Uterus (tissue), 4 donors: ENCODE measurements at places on chromosomes 4 and X. TPM values are rescaled to one million over a fixed set of nuclear protein-coding genes. Genes with fewer than 3 reads are reported as not detected.

Gene GAGE12J
- not detected for total RNA-seq

DNA sequence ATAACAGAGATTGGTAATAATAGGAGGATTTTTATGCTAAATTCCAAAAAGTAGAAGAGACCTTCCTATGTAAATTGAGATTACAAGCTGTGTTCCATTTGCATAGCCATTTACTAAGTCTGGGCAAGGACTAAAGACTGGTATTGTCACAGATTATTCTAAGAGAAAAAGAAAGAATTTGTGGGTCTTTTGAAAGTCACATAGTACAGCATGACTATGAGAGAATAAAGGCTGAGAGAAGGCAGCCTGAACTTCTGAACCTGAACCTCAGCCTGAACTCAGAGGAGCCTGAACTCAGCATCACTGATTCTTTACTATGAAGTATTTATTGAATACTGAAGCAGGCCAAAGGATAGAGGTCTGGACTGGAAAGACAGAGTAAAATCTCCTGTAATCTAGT lies 297.5 kb downstream of the STPG2 start:
- no peak for DNase-seq

Gene SLIT2
- 70.3 TPM for total RNA-seq

DNA sequence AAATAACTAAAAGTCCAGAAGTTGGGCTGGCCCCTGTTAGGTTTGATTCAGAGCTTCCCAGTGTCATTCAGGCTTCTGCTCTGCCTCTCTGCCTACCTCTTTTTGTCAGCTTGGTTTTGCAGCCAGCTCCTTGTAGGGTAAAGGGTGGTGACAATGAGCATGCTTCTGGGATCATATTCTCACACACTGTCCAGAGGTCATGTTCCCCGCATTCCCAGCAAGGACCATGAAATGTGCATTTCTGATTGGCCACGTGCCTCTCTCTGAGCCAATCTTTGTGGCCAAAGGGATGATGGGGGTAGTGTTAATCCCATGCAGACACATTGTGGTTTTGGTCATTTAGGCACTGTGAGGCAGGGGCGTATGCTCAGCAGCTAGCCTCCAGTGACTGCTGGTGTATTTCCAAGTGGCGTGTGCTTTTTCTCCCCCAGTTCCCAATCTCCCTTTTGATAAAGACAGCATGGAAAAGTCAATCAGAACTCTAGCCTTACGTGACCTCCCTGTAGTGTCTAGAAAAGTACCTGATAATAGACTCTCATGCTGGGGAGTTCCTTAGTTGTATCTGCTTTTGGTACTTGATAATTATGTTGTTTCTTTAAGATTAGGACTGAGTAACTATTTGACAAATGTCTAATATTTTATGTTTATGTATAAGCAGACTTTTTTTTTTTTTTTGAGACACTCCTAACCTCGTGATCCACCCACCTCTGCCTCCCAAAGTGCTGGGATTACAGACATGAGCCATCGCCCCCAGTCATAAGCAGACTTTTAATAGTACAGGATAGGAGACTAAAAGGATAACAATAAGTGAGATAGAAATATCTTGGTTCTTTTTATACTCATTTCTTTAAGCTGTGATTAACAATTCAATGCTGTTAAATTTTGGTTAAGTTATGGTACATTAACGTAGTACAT lies 57.8 kb downstream of the KIAA0232 start:
- no peak for DNase-seq

GRCh38 chrX:9844936-9845577 lies 58.8 kb downstream of the SHROOM2 start:
- DNase-seq: no peak

DNA sequence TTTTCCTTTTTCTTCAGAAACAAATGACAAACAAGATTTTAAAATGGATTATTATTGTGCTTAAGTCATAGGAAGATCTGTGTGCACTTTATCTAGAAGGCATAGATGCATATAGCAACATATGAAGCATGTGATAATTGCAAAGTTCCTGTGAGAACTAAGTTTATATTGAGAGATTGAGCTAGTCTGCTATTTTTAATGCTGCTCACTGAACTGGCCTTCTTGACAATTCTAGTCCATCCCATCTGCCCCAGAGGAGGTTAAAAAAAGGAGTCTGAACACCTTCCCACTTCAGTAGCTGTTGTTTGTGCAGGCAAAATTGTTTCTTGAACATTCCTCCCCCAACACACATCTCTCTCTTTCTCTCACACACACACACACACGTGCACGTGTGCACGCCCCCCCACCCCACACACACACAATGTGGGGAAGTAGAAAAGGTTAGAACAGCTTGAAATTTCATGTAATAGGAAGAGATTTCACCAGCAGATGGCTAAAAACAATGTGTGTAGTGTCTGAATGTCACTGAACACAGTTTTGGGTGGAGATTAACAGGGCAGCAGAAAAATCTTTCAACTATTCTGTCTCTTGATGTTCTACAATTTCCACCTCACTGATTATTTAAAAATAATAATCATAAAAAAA lies 108.0 kb downstream of the GPM6A start:
- DNase-seq: no peak

DNA sequence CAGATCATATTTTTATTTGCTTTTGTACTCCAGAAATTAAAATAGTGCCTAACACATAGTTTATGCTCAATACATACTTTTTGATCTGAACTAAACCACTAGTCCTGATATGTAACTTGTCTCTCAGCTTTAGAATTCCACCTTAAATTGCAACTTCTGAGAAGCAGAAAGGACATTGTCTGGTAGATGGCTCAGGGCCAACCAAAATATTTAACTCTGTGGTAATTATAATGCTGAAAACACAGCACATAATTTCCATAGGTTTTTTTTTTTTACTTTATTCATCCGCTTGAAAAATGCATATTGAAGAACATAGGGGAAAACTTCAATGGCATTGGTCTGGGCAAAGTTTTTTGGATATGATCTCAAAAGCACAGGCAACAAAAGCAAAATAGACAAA lies 59.3 kb downstream of the AREG start:
- DNase-seq: no peak

DNA sequence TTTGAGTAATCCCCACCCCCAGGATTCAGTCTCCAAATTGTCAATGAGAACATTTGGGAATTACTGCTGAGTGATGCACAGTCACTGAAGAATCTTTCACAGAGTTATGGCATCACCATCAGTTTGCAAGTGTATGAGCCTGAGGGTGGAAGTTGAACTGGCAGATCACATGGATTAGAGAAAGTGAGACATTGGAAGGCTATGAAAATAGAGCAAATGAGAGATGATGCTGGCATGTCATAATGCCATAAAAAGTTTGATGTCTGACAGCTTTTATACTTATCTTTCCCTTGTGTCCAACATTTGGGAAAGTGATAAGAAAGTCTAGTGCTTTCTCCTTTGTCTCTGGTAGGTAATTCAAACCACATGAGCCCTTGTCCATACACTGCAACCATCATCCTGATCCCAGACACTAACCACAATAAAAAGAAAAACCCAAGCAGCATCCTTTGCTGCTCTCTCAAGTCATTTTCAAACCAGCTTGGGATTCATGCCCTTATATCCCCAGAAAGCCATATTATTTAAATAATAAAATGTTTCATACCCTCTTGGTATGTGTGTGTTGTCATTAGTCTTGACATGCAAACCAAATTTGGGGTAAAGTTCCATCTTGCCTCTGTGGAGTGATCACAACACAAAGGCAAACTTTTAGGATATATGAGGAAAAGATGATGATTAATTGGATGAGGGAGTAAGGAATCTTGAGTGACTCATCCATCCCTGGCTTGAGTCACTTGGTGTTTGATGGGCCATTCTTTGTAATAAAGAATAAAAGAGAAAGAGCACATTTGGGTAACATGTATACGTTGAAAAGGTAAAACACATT lies 438.9 kb downstream of the GRXCR1 start:
- DNase-seq: no peak

Gene MTMR8
- total RNA-seq: 5.3 TPM

DNA sequence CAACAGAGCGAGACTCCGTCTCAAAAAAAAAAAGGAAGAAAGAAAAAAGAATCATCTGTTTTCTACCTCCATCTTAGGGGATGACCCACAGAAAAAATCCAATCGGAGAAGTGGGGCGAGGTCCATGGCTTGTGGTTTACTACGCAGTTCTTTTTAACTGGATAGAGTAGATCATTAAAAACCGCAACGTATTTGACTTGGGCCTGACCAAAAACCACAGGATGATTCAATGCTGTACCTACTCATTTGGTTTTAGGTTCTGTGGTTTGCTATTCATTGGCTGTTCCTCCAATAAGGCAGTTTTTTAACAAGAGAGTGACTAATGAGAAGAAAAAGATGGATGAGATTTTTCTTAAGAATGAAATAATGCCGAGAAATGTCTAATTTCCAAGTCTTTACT lies 83.7 kb downstream of the FREM3 start:
- no peak for DNase-seq

Gene DTHD1
- 2.5 TPM for total RNA-seq

DNA sequence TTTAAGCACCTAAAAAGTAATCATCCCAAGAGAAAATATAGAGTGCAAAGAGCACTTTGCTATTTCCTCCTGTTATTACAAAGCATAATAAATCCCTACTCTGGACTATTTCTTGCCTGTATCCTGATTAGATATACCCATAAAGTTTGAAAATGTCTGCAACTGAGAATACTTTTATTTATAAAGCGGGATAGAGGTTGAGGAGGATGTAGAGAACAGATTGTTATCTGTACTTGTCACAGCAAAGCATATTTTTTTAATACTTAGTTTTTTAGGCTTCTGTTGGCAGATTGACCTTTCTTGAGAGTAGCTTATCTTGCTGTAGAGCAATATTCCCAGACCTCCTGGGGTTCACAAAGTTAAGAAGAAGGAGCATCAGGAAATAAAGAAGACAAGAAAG lies 396.1 kb downstream of the KCNIP4 start:
- DNase-seq: no peak

Gene HSD17B10
- 91.7 TPM for total RNA-seq

DNA sequence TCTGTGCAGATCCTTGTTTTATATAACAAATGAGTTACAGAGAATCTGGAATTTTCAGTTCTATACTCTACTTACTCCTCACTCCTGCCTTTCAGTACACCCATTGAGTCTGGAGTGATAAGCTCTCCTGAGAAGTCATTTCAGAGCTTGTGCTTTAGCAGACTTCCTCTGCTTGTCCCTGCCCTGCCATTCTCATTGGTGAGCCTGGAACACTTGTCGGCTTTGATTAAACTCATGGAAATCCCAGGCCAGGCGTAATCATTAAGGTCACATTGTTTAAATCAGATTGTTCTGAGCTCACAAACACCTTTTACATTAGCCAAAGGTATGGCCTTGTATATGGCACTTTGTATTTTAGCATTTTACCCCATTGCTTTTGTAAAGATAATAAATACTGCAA lies 102.7 kb downstream of the CNKSR2 start:
- DNase-seq: no peak

GRCh38 chrX:7110821-7111276 lies 36.7 kb upstream of the STS start:
- DNase-seq: no peak

DNA sequence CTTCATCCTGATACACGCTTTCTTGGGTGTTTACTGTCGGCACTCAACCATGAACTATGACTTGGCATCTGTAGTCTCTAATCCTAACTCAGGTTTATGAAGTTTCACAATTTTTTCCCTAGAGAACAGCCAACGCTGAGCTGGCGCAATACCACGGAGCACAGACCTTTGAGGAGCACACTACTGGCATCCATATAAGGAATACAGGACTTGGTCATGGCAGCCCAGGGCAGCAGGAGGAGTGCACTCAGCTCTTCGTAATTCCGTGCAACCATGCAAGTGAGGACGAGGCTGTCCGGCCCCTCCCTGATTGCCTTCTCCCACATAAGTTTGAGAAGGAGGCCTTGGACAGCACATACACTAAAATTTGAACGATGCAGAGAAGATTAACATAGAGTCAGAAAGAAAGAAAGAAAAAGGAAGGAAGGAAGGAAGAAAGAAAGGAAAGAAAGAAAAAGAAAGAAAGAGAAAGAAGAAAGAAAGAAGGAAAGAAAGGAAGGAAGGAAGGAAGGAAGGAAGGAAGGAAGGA lies 41.0 kb upstream of the PDLIM5 start:
- peak; percentile 91 for DNase-seq

DNA sequence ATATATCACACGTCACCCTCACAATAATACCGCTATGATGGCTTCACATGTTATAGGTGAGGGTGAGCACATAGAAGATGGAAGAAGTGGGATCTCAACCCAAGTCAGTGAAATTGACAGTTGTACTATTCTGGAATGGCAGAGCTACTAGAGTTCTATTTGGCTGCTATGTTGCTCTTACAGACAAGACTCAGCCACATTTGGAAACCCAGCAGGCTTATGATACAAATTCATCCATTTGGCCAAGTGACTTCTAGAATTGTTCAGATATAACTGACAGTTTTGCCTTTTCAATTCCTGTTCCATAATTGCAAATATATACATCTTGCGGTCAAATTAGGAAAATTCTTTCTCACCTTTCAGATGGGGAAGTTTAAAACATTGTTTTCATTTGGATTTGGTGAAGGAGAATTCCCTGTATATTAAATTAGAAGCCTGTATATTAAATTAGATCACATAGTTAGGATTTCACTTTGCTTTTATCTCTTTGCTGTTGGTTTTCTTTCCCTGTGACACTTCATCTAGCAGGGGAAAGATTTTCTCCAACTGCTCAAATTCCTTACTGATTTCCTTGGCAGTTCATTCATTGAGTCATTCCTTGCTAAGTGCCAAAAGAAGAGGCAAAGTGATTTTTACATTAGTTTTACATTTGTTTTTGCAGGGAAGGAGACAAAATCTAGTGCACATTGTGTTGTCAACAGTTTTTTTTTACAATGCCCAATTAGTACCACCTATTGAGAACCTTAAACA lies 120.6 kb upstream of the TBC1D9 start:
- no peak for DNase-seq

Gene SPARCL1
- 1,025 TPM for total RNA-seq

DNA sequence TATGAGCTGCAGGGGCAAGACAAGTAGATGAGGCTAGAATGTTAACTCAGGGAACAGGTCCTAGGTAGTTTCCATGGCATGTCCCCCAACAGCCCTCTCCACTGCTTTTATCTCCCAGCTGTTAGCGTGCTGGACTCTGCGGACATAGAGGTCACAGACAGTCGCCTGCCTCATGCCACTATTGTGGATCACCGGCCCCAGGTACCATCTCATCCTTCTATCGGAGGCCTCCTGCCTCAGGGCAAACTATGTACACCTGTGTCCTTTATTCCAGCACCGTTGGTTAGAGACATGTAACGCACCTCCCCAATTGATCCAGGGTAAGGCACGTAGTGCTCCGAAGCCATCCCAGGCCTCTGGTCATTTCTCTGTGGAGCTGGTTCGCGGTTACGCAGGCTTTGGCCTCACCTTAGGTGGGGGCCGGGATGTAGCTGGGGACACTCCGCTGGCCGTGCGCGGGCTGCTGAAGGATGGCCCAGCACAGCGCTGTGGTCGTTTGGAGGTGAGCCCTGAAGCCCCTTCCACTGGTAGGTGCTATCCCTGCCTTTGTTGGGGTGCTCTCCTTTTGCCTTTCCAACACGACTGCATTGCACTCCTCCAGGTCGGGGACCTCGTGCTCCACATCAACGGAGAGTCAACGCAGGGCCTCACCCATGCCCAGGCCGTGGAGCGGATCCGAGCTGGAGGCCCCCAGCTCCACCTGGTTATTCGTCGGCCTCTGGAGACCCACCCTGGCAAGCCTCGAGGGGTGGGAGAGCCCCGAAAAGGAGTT lies 2.2 kb downstream of the MAGIX start:
- DNase-seq: no peak
